Vagina (tissue), 2 donors: ENCODE measurements at places on chromosomes 1 and 21.

DNA sequence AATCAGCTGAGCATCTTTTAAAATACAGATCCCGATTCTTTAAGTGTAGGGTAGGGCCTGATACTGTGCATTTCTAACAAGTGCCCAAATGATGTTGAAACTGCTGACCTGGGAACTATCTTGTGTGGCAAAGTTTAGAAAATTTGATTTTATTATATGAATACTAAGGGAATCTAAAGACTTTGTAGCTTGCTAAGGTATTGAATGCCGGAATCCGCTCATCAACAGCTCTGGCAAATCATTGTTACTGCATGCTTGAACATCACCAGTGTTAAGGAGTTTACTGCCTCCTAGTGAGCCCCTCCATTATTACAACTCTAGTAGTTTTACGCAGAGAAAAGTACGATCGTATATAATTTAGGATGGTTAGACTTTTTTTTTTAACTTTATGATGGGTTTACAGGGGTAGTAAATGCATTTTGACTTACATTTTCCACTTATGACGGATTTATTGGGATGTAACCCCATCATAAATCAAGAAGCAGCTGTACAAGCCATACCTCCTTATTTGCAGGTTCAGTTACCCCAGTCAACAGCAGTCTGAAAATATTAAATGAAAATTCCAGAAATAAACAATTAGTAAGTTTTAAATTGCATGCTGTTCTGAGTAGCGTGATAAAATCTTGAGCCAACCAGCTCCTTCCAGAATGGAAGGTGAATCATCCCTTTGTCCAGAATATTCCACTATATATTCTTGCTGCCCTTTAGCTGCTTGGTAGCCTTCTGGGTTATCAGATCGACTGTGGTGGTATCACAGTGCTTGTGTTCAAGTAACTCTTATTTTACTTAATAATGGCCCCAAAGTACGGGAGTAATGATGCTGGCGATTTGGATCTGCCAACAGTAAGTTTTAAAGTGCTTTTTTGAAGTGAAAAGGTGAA lies 892 bp downstream of the TYW3 start:
- no peak for DNase-seq

- DNase-seq: no peak
These were observed 22.4 kb upstream of the PADI2 start for GRCh38 chr1:17141441-17142197.

DNA sequence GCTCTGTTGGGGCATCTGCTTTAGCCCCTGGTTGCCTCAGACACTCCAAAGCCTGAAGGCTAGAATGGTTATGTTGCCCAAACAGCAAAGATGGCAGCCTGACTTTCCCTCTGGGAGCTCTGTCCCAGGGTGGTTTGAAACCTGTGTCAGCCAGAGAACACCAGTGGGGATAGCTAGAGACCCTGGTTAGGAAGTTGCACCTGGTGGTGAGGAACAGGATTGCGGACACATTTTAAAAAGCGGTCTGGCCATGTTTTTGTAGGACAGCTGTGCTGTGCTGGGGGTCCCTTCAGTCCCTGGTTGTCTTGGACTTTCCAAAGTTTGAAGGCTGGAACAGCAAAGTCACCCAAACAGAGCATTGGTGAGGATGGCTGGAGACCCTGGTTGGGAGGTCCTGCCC lies 87.8 kb downstream of the DNM3 start:
- no peak for DNase-seq

- peak; percentile 29 for DNase-seq
These were observed 32.1 kb downstream of the GJA4 start for GRCh38 chr1:34824817-34825454.

DNA sequence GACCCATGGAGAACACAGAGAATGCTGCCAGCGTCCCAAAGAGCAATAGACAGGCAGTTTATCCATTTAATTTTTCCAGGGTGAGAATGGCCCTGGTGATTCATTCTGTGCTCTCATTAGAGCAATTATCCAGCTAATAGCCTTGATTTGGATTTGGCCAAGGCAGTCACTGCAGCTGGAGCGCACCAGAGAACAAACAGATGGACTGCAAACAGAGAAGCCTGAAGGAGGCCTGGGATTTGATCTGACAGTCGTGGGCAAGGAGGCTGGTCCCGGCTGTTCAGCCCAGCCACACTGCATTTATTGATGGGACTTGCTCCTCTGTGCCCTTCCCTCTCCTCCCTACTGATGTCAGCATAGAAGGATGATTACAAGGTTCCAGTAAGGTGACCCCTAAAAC lies 353.9 kb upstream of the C1orf174 start:
- DNase-seq: peak; percentile 32
